ENCODE measurements at places on chromosomes 11 and 22.

DNA sequence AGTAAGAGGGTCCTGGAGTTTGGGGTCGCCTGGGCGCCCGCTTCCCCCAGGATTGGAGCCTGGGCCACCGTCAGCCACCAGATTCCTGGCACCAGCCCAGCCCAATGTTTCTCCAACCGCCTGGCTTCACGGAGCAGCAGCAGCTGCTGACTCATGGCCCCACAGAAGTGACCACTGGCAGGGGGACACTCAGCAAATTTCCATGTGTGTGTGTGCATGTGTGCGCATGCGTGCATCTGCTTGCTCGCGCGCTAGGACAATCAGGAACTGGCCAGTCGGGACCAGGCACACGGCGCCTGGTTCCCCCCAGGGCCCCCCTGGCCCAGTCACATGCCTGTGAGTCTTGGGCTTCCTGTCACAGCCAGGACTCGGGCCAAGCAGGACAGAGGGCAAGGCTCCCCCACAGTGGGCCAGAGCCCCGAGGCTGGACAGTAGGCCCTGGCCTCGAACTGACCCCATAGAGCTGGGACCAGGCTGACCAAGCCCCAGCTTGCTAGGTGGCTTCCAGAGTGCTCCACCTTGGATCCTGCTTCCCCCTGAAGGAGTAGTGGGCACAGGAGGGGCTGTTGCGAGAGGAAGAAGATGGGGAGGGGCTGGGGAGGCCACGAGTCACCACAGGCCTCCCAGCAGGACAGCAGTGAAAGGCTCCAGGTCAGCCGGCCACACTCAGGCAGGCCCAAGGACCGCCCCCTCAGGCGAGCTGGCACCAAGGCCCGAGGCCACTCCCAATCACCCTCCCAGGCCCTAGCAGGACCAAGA lies 3.2 kb downstream of the CTSD start:
- DNase-seq = no peak

DNA sequence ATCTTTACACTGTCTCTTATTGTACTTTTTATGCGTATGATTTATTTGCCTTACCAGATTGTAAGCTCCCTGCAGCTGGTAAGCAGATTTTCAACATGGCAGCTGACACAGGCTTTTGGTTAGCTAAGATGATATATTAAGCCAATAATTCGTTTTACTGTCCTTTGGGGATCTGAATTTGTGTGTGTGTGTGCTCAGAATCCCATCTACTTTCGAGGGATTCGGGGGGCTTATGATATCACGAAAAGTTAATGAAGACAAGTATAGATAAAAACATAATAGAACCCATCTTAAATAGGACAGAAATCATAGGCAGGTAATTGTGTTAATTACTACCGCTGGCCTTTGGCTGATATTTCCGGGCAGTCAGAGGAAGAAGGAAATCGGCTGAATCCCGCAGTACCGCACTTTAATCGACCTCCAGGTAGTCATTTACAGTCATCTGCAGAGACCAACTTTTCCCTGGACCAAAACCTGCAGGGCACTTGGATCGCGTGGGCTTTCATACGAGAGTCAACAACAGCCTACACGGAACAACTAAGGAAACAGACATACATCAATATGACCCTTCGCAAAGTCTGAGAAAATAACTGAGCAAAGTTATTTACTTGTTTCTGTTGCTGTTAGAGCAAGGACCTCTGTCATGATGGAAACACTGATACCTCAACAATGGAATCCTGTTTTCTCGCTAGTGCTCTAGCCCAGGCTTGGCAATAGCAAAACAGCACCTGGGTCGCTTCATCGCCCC lies 802 bp downstream of the KBTBD3 start:
- no peak for DNase-seq

DNA sequence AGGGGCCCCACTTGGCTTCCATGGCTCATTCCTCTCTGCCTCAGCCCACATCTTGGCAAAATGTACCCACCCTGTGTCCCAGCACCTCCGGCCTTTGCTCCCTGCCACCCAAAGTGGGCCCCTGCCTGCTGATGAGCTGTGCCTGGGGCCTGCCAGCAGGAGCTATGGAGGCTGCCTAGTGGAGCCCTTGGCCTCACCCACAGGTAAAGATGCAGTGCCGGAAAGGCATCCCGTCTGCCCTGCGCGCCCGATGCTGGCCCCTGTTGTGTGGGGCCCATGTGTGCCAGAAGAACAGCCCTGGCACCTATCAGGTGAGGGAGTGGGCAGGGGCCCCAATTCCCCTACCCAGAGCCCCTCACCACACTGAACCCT lies 1.3 kb downstream of the TBC1D10C start:
- DNase-seq = no peak

- DNase-seq = no peak
Observed at GRCh38 chr11:35641171-35641897, 21.2 kb upstream of the TRIM44 start.

DNA sequence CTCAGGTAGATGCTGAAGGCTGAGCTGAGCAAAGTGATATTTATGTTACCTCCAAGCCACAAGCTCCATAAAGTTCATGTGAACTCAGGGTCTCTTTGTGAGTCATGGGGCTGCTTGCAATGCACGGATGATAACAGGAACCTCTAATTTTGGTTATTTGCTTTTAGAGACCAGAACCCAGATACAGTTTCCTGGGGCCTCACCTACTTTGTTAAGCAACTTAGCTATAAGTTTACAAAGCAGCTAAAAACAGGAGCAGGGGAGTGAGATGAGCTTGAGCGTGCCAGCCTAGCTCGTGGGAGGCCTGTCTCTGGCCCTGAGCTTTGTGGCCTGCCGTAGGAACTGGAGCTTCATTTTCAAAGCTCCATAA lies 29.2 kb downstream of the SREBF2 start:
- peak; percentile 6 for DNase-seq

DNA sequence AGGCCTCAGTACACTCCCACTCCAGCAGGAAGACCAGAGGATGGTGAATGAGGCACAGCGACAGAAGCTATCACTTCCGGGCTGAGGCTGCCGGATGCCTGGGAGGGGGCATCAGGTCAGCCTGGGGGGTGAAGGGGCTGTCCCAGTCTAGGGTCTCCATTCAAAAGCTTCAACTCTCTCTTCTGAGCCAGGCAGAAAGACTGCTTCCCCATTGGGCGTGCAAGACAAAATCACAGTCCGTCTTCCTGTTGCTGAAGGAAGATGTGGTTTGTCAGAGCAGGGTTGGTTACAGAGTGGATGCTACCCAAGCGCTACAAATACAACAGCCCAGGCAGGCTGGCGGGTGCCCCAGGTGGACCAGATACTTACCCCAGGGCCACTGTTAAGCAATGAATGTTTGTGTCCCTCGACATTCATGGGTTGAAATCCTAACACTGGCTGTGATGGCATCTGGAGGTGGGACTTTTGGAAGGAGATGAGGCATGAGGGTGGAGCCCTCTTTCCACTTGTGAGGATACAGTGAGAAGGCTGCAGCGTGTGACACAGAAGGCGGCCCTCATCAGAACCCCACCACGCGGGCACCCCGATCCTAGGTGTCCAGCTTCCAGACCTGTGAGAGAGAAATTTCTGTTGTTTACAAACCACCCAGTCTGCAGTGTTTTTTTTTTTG lies 12.0 kb downstream of the UPK3A start:
- no peak for DNase-seq

DNA sequence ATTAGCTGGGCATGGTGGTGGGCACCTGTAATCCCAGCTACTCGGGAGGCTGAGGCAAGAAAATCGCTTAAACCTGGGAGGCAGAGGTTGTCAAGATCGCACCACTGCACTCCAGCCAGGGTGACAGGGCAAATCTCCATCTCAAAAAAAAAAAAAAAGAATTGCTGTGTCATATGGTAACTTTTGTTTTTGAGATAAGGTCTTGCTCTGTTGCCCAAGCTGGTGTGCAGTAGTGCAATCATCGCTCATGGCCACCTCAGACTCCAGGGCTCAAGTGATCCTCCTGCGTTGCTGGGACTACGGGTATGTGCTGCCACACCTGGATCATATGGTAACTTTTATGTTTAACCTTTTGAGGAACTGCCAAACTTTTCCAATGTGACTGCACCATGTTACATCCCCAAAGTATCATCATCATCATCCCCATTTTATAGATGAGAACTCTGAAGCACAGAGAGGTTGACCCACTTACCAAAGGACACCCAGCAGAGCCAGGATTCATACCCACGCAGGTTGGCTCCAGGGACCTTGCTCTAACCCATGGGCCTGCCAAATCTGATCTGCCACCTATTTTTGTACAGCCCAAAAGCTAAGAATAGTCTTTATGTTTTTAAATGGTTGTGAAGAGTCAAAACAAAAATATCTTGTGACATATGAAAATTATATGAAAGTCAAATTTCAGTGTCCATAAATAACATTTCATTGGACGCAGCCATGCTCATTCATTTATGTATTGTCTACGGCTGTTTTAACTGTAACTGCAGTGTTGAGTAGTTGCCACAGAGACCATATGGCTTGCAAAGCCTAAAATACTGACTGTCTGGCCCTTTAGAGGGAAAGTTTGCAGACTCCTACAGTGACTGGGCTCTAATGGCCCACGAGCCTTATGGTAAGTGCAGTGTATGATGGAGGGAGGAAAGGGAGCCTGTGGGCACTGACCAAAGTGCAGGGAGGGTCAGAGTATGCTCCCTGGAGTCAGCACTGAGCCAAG lies 45.3 kb downstream of the GDPD5 start:
- DNase-seq = no peak

GRCh38 chr22:36768616-36769015 lies 7.3 kb downstream of the IFT27 start:
- no peak for DNase-seq

DNA sequence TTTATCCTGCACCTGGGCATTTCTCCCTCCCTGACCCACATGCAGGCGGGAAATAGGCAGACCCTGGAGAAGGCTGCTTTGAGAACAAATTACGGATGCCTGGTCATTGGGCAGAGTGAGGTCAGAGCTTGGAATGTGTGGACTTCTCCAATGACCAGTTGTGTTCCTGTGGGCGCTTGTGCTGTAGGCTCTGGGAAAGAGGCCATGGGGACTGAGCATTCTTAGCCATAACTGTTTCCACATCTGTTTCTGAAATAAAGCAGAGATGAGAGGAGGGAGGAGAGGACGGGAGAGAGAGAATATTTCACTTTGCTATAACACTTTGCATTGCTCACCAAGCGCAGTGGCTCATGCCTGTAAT lies 11.2 kb upstream of the TMEM184B start:
- no peak for DNase-seq

GRCh38 chr22:35154937-35155387 lies 89.0 kb downstream of the ISX start:
- no peak for DNase-seq

DNA sequence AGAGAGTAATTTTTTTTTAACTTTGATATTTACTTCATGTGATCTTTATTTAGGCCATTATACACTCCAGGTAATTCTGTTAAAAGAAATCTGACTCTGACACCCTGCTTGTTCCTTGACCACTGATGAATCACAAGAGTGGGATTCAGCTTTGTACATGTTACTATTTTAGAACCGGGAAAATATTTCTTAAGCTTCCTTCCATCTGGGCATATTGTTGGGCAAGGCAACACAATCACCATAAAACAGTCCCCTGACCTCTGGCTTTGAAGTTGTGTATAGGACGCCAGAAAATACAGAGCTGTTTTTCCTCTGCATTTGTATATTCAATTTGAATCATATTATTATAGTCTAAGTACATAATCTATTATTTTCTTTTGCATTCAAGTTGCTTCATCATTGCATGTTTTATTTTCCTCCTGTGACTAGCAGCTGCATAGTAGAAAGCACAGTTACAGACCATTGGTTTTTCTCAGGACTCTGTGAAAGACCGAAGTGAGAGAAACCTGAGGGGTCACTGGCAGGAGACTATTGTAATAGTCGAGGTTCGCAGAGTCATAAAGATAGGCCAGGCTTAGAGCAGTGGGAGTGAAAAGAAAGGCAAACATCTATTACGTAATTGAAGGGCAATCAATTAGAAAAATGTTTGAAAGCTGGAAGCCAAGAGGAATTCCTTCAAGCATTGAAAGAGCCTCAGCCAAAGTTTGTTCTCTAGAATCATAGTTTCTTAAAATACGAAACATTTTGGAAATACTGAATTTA lies 51.8 kb upstream of the SLC36A4 start:
- no peak for DNase-seq

- no peak for DNase-seq
Observed at GRCh38 chr11:9014826-9015225, 11.0 kb upstream of the NRIP3 start.

DNA sequence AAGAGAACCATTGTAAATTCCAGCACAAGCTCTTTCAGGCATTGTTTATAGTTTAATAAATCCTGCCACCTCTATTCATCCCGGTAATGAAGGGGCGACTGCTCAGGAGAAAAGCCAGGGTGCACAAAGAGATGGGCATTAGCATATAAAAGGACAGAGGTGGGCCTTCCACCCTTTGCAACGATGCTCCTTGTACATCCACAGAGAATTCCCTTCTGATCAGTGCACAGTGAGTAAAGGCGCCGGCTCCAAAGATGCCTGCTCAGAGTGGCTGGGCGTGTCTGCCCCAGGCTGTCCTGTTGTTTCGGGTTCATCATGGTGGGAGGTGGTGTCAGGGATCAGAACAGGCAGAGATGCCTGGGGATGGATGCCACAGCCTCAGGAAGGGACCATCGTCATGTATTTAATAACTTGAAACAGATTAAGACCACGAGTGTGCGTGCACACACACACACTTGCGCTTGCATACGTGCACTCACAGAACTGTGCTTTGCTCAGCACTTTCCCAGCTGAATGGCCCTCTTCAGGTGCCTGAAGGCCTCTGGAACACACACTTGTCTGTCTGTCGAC lies 305.0 kb downstream of the TBC1D22A start:
- no peak for DNase-seq

DNA sequence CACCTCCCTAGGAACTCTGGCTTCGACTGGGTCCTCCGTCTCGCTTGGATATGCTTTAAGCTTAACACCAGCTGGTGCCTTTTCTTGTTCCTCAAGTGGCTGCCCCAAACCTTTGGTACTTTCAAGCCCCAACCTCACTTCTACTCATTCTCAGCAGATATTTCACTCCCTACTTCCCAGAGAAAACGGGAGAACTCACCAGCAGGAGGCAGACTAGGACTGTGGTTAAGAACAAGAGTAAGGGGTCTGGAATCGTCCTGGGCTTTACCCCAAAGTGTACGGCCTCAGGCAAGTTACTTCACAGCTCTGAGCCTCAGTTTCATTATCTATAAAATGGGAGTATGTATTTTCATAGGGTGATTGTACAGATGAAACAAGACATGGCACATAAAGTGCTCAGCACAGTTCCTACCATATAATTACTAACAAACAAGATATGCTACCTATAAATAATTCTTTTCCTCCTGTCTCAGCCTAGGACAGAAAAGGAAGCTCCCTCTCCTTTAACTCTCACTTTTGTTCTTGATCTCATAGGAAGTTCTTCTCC lies 37.8 kb downstream of the PAMR1 start:
- no peak for DNase-seq

- DNase-seq = no peak
Observed at GRCh38 chr11:33933602-33934001, 41.7 kb upstream of the LMO2 start.

DNA sequence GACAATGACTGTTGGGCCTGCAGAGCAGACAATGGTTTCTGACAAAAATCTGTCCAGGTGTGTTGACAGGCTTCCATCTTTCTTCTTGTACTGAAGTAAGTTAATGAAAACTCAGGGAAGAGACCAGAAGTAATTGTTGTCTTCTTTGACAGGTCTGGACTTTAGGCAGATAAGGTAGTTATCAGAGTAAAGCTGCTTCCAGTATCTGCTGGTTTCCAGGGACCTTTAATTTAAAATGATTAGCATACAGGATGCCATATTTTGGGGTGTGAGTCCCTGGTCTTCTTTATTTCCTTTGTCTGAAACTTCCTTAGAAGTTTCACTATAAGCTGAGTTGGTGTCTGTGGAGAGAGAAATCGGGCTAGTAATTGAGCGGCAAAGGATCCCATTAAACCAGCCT lies 1.4 kb downstream of the TMX2 start:
- no peak for DNase-seq
